ENCODE measurements at places on chromosomes 11 and 22.

DNA sequence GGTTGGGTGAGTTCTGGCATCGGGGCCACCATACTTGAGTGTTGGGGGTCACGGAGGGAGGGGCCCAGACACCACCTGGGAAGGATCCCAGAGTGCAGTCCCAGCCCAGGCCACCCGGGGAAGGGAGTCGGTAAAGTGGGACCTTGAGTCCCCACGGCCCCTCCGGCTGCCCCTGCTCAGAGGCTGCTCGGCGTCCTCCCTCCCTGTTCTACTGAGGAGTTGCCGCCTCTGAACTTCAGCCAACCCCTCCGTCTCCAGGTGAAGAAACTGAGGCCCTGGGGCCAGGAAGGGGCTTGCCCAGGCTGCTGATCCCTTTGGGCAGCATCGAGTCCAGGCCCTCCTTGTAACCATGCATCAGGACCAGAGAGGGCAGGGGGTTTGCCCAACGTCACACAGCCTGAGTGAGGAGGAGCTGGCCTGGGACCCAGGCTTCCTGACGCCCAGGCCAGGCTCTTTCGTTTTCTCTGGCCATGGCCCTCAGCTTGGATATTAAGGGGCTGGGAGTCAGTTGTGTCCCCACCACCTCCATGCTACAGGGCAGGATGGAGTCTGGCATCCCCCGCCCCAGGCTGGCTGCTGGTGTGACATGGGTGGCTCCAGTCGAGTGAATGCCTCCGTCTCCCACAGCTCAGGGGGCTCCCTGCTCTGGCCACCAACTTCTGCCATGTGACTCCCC, 1.3 kb downstream of the PARVG start:
- no peak for DNase-seq

DNA sequence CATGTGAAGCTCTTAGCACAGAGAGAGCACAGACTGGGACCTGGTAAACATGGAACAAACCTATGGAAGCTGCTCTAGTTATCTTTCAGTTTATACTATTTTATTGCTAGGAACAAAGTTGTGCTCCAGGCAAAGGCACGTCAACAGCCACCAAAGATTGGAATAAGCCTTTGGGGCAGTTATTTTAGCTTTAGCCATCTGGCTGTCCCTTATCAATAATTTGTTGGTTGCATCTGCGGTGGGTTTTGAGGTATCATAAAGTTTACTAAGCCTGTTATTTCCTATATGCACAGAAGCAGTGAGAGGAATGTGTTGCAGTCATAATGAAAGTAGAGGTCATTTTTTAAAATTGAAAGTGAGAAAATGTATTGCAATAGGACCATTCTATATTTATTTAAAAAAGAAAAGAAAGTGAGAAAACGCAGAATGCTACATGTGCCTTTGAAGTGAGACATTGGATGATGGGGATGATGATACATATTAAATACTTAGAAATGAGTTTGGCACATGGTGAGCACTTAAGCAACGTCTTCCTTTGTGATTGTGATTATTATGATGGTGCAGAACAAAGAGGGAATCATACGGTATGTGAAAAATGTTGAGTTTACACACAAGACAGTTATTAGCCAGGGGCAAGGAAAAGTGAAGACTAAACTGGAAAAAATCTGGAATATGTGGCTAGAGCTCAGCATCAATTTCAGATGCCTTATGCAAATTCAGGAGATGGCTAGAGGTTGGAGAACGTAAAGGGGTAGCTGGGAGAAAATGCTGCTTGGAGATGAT, 58.3 kb downstream of the PRR5L start:
- no peak for DNase-seq

DNA sequence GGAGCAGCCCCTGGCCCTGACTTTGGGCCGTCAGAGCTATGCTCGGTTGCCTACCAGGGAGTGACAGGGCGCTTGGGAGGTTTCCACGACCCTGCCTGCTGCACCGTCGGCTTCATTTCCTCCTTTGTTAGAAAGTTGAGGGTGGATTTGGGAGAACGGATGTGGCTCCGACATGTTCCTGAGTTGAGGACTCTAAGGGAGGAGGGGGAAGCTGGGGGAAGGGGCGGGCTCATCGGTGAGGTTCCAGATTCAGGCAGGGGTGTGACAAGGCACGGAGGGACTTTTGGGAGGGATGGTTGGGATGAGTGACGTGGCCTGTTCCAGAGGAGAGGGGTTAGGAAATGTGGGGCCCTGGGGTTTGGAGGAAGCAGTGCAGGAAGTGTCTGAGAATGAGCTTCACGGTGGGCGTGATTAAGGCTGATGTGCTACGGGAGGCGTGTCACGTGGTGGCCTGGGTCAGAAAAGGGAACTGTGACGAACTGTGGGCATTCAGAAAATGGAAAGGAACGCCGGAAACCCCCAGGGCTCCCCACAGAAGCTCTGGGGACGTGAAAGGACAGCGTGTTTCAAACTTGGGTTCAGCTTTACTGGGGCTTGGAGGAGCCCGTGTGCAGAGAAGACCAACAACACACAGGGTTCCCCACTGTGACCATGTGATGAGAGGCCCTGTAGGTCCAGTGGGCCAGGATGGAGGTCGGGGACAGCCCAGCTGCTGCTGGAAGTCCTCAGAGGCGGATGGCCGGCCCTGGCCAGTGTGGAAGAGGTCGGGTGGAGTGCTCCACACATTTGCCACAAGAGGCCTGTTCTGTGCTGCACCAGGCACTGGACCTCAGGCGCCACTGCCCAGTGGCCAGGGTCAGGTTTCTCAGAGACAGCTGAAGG, 2.8 kb downstream of the PARVB start:
- DNase-seq: peak; percentile 94

GRCh38 chr22:46068593-46069491, 81.5 kb upstream of the PPARA start:
- peak; percentile 52 for DNase-seq

DNA sequence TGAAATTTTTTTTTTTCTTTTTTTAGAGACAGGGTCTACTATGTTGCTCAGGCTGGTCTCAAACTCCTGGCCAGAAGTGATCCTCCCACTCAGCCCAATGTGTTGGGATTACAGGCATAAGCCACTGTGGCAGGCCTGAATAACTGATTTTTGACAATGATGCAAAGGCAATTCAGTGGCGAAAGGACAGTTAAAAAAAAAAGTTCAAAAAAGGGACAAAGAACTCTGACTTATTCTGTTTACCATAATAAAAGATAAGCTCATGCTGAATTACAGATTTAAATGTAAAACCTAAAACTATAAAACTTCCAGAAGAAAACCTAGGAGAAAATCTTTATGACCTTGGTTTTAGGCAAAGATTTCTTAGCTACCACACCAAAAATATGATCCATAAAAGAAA, 48.9 kb downstream of the ATG16L2 start:
- DNase-seq: no peak

DNA sequence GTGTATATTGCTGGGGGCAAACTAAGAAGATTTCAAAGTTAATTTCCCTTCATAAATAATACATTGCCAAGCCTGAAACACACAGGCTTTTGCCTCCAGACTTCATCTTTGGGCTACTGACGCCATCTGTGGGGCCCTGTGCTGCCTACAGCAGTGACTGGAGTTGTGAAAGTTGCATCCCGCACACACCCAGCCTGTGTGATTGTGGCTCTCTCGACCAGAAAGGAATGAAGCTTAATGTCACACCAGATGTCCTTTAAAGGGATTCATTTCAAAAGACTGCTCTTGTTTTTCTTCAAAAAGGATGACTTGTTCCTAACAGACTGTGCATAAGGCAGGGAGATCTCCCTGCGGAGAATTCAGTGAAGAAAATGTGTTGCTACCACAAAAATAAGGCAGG, 210.5 kb downstream of the FAM181B start:
- no peak for DNase-seq

- DNase-seq: no peak
Observed at GRCh38 chr22:20638507-20638870, 131.1 kb downstream of the MED15 start.

DNA sequence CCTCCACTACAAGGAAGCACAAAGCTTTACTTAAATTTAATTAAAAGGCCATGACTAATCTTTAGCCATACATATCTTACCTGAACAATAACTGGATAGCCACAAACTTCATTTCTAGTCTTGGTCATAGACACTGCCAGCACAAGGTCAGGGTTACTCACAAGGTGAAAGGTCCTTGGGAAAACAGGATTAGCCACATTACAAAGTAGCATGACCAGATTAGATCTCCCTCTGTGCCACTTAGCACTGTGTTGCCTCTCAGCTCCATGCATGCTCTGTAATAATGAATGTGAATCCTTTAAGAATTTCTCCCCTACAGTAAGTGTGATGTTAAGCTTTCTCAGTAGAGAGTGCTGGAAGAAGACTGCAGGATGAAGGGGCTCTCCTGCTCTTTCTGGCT, 325.1 kb upstream of the MPPED2 start:
- no peak for DNase-seq

DNA sequence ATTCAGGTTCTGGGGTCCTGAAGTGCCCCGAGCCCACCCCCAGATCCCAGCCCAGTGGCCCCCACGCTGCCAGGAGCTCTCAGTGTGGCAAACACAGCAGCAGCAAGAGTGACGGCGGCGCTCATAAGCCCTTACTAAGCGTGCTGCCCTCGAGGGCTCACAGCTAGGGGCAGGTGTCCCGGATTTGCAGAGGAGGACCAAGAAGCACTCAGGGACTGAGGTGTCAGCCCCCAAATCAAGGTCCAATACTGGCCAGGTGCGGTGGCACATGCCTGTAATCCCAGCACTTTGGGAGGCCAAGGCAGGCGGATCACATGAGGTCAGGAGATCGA, 25.4 kb downstream of the CELSR1 start:
- no peak for DNase-seq

DNA sequence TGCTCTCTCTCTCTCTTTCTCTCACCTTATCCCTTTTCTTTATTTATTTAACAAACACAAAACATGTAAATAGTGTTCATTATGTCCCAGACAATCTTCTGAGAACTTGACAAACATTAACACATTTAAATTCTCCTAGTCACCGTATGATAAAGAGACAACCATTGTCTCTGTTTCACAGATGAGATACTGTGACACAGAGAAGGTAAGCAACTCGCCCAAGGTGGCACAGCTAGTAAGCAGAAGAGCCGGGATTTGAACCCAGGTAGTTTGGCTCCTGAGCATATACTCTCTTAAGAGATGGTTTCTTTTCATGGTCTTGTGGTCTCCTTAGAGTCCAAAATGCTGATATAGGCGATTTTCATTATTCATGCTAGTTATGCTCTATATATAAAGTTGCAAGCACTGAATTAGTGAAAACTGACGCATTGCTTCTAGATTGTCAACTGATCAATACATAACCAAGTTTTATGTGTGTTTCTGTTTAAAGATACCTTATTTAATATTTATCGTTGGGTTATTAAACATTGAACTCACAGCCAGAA, 58.1 kb downstream of the MIAT start:
- no peak for DNase-seq

DNA sequence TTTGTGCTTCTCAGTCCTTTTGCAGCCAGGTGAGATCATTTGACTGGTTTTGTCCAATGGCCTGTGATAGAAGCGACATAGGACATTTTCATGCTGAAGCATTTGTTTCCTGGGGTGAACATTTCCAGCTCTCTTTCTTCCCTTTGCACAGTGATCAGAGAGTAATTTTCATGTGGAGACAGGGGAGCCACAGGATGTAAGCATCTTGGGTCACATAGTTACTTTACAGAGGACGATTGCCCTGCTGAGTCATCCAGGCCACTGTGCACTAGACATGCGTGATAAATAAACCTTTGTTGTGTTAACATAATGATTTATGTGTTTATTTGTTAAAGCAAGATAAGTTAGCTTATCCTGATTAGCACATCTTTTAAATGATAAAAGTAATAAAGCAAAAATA, 263.5 kb upstream of the CCDC179 start:
- DNase-seq: no peak

- no peak for DNase-seq
Observed at GRCh38 chr11:72321381-72321996, 77.5 kb upstream of the PHOX2A start.

- DNase-seq: no peak
Observed at GRCh38 chr11:118241764-118242098, 10.4 kb downstream of the MPZL3 start.

GRCh38 chr11:69819541-69820070, 390 bp upstream of the FGF3 start:
- no peak for DNase-seq

GRCh38 chr11:1303126-1303821, 6.2 kb downstream of the TOLLIP start:
- DNase-seq: peak; percentile 37

DNA sequence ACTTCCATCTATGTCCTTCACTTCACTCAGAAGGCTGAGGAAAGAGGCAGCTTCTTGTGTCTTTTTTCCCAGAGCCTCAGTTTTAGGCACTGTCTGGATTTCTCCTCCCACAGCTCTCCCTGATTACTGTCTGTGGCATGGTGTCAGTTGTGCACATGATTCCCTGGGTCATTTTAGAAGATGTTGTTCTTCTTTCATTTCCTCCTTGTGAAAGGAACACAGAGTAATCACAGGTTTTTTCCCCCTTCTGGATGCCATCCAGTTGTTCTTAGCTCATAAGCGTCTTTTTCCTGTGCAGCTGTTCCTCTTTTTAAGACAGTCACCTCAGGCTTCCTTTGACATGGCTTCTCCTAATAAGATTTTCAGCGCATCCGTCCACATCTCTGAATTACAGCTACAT, 212.2 kb downstream of the FAM181B start:
- DNase-seq: peak; percentile 64

- DNase-seq: peak; percentile 29
Observed at GRCh38 chr11:117822074-117823033, 2.2 kb downstream of the FXYD2 start.

GRCh38 chr11:33893711-33894397, 2.0 kb upstream of the LMO2 start:
- peak; percentile 99 for DNase-seq

DNA sequence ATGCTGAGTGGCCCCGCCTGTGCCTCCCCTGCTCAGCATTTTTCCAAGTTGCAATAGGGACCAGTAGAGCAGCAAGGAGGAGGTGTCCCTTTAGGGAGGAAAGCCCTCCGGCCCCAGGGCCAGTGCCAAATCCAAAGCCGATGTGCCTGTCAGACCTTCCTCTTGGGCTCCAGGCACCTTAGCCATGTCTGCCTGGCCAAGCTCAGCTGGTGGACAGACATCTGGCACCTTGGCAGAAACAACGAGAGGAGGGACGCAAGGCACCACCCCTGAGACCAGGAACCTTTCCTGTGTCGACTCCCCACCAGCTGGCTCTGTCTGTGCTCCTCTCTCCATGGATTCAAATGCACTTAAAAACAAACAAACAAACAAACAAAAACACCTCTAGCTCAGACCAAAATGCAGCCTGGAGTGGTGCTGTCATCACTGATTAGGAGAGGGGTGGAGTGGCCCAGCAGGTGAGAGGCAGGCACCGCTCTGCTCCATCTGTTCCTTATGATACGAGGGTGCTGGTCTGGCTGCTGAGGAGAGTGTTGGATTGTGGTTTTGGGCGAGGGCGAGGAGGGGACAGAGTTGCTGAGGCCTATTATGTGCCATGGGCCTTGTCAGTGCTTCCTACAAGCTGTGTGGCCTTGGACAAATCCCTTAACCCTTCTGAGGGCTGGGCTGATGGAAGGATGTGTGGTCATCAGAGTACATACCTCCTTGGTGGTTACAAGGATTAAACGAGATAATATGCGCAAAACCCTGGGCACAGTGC, 46.2 kb downstream of the TP53I11 start:
- DNase-seq: no peak

DNA sequence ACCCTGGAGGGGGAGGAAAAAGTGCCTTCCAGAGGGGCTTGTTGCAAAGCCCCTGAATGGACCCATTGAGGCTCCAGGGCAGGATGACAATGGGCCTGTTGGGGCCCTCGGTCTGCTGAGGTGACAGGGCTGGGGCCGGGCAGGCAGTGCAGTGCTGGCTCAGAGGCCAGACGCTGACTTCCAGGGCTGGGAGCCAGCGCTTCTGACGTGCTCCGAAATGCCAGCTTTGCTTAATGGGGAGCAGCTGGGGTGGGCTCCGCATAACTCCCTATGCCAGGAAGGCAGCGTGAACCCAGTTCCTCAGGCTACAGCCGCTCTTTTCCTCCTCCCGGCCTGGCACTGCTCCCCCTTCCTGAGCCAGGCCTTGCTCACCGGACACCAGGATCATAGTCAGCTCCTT, 17.7 kb downstream of the NAV2 start:
- no peak for DNase-seq

Data from Kasumi-1 (cell line).